ENCODE measurements at places on chromosomes 1 and 21.

GRCh38 chr1:198657550-198658064, 18.8 kb downstream of the PTPRC start:
- no peak for DNase-seq

DNA sequence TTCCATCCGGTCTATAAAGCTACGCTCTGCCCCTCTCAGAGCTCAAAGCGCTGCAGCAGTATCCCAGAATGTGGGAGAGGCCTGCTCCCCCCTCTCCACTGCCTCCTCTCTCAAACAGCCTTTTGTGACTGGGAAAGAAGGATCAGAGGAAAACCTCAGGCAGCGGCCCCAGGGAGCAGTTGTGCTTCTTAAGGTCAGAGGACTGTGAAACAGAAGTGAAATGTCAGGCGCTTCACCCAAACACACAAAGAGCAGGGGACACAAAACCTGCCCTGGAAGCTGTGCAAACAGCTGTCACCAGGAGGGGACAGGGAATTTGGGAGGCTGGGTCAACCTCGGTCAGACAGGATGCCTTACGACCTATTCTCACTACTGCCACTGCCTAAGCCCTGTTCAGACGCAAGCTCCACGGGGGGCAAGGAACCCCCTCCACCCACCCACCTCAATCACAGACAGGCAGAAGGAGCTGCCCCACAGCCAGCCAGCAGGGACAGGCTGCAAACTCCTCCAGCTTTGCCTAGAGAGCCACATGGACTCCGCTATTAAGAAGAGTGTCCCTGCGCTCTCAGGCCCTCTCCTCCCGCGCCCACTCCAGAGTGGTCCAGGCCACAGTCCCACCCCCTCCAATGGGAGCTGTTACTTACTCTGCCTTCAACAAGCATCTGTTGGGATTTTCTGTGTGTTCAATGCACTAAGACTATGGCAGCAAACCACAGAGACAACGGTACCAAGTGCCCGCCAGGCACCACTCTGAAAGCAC, 14.6 kb downstream of the SSBP3 start:
- DNase-seq = no peak

- DNase-seq = no peak
Measured at GRCh38 chr21:32424191-32424535, 11.7 kb downstream of the EVA1C start.

DNA sequence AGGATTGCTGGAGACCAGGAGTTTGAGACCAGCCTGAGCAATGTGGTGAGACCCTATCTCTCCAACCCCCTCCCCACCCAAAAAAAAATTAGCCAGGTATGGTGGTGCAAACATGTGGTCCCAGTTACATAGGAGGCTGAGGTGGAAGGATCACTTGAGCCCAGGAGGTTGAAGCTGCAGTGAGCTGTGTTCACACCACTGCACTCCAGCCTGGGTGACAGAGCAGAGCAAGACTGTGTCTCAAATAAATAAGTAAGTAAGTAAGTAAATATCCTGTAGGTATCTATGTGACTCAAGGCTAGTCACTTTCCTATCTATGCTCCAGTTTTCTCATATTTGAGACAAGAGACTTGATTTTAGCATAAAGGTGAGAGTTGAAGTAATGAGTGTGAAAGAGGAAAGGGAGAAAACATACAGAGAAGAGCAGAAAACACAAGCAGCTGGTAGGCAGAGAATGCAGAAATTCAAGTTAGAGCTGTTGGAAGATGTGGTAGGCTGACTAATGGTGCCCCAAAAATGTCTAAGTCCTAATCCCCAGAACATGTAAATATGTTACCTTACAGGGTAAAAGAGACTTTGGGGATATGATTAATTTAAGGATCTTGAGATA, 7.5 kb downstream of the PPP1R12B start:
- no peak for DNase-seq

DNA sequence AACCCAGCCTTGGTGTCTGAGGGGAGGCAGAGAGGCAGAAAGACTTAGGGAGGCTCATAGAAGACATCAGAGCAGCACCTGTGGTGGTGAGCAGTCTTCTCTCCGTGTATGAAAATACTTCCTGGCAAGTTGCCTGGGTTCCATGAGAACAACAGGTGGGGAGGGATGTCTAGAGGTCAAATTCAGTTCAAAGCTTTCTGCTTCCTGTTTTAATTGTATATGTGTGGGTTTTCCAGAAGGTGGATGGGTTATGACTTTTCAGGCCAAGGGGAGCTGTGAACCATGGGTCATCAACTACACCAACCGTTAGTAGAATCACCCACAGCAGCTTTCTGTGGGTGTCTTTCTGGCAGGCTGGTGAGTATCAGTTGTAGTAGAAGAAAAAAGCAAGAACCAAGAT, 4.1 kb upstream of the FCRL2 start:
- no peak for DNase-seq

DNA sequence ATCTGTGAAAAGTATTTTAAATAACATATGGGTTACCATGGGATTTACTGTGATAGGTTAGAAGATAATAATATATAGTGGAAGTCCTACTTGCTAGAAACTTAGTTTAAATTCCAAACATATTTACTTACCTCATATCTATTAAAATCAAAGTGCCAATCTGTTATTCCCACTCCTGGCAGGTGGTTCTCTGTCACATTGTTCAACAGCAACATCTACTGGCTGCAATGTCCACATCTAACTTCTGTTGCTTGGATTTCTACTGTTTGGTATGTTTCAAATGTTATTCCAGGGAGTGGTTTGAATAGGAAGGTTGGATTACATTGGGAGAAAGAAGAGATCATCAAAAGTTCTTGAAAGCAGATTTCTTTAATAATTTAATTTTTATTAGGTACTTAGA, 122.5 kb upstream of the NCAM2 start:
- no peak for DNase-seq

- no peak for DNase-seq
Measured at GRCh38 chr21:40534886-40535285, 312.1 kb downstream of the DSCAM start.

DNA sequence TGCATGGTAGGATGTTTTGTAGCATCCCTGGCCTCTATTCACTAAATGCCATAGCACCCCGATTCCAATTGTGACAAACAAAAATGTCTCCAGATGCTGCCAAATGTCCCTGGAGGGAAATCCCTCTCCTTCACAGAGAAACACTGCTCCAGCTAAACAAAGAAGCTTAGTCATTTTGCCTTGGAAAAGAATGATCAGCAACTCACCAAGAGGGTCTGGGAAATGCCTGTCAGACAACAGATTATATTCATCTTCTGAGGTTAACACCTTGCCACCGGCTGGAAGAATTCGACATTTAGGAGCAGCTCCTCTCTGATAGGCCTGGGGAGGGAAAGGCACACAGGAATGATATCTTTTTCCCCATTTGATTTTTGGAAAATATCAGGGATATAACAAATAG, 84.4 kb downstream of the NIBAN1 start:
- DNase-seq = no peak

DNA sequence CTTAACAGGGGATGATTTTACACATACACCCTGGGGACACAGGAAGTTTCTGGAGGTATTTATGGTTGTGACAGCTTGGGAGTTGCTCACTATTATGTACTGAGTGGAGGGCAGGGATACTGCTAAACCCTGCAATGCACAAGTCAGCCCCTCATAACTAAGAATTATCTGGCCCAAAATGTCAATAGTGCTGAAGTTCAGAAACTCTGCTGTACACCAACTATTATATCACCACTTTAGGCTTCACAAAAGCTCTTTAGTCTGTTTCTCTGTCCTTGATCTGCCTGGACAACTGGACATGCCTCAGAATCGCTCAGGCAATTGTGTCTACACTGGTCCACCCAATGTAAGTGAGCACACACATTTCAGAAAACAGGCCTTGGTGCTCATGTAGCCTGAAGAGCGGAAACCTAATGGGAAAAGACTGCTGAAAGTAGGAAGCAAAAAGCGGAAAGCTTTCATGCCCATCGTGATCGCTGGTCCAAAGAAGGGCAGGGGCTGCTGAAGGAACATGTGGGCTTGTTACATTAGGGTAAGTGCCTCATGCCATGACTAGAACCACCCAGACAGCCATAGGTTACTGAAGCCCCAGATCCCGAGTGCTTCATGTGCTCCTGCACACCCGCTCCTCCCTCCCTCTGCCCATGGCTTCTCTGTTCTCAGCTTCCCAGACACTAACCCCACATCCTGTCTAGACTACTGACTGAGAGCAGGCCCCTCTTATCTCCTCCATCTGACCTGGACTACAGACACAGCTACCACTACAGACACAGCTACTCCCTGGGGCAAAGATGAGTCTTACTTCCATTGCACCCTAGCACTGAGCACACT, 73.5 kb downstream of the LRIG2 start:
- DNase-seq = no peak

GRCh38 chr21:17775431-17776126, 43.6 kb downstream of the C21orf91 start:
- DNase-seq = peak; percentile 32

DNA sequence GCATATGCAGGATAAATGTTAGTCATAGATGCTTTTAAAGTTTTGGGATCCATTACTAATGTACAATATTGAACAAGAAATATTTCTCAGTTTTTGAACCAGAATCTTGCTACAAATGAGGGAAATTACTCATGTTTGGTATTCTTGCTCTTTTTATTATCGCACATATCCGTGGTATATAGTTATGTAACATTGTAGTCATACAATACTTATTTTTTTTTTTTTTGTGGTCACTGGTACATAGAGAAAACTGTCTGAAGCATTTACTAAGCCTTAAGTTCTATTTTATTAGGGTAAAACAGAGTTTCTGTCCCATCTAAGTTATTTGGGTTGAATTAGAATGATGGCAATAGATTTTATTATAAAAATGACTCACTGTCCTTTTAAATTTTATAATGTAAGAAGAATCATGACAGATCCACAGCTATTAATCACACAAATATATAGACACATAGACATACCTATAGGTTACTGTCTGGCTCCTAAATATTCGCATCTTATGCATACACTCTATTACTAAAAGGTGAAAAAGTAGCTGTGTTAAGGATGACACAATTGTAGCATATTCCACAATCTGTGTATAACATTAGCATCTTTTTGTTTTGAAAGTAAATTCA, 18.0 kb upstream of the PRKAA2 start:
- no peak for DNase-seq

- DNase-seq = no peak
Measured at GRCh38 chr1:215899901-215900300, 332.8 kb downstream of the KCTD3 start.

DNA sequence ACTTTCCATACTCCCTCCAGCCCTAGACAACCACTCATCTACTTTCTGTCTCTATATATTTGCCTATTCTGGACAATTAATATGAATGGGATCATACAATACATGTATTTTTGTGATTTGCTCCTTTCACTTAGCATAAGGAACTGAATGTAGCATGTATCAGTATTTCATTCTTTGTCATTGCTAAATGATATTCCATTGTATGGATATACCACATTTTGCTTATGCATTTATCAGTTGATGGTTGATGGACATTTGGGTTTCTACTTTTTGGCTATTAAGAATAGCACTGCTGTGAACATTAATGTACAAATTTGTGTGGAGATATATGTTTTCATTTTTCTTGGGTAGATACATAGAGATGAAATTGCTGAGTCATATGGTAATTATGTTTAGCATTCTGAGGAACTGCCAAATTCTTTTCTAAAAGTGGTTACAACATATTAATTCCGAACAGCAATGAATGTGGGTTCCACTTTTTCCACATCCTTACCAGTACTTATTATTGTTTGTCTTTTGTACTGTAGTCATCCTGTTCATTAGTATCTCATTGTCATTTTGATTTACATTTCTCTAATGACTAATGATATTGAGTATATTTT, 121.0 kb downstream of the LRRC40 start:
- DNase-seq = no peak

DNA sequence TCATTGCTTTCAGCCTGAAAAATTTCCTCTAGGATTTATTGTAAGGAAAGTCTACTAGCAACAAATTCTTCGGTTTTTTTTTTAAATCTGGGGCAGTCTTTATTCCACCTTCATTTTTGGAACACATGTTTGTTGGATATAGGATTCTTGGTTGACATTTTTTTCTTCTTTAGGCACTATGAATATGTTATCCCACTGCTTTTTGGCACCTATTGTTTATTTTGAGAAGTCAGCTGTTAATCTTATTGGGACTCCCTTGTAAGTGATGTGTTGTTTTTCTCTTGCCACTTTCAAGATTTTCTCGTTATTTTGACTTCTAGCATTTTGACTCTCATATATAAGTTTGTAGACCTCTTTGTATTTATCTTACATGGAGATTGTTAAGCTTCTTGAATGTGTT, 99.3 kb downstream of the NPHS2 start:
- no peak for DNase-seq

GRCh38 chr1:94623560-94624148, 82.1 kb upstream of the F3 start:
- DNase-seq = no peak

DNA sequence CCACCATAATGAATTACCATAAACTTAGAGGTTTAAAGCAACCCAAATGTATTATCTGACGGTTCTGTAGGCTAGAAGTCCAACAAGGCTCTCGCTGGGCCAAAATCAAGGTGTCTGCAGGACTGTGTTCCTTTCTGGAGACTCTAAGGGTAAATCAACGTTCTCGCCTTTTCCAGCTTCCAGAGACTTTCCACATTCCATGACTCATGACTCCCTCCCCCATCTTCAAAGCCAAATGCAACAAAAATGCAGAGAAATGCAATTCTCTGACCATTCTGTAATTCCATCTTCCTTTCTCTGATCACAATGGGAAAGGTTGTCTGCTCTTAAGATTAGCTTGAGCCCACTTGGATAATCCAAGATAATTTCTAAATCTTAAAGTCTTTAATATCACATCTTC, 287.1 kb downstream of the LTN1 start:
- no peak for DNase-seq

- DNase-seq = no peak
Measured at GRCh38 chr21:31557421-31558188, 101.9 kb upstream of the SOD1 start.

GRCh38 chr1:27992276-27992675, 32.5 kb downstream of the XKR8 start:
- peak; percentile 20 for DNase-seq

DNA sequence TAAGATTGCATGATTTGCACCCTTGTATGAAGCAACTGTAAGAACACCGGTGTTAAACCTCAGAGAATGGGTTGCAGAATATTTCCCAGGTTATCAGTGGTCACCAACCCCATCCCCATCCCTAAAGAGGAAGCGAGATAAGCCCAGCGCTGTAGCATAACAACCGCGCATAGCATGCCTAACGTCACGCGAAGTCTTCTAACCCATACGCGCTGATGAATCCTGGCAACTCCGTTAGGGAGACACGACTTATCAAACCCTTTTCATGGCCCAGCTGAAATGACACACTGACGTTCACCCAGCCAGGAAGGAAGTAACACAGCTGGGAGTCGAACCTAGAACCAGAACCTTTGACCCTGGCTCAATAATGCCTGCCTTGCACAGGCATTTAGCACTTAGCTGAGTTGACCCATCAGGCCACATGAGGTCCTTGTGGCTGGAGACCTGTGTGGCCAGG, 24.2 kb downstream of the TMEM51 start:
- no peak for DNase-seq

GRCh38 chr1:87474098-87474497, 145.4 kb downstream of the LMO4 start:
- DNase-seq = no peak
